NCI-H2171 treated with DMSO at 0.1 percent for 48 hours (cell line): ENCODE measurements at places on chromosomes 7 and 10.

DNA sequence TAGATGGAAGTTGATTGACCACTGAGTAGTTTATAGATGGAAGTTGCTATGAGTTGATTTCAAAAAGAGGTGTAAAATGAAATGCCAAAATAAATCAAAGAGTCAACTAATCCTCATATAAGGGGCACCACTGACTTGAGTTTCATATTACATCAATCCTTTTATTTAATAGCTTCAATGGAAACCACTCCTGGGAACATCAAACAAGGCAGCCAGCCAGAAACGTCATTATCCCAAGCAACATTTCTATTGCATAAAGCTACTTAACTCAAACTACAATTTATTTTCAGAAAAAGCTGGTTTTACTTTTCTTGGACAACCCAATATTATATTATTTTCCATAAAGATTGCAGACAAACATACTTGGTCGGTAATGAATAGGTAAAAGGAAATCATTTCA, 162.1 kb downstream of the TSPAN12 start:
- no peak for DNase-seq

- no peak for DNase-seq
Observed at GRCh38 chr10:73768881-73769280, 13.0 kb upstream of the CHCHD1 start.

GRCh38 chr7:81606078-81606863, 163.6 kb downstream of the HGF start:
- DNase-seq: no peak

DNA sequence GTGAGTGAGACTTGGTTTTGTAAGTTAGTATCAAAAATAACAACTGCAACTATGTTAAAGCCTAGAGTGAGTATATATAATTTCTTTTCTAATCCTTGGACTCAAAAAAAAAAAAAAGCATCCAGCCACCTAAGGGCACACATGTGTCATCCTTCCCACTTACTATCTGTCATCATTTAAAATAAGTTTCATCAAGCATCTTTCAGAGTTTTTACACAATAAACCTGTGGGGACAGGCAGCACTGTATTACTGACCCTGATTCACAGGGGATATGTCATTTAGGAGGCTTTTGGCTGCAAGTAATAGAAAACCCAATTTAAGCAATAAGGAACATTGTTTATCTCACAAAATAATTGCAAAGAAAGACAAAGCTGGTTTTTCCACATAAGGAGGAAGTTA, 32.3 kb upstream of the OSBPL3 start:
- no peak for DNase-seq

- no peak for DNase-seq
Observed at GRCh38 chr10:74078037-74078436, 72.6 kb downstream of the AP3M1 start.
